Cardiac muscle cell (in vitro differentiated cells and primary cell): ENCODE measurements at places on chromosomes 4 and X.

DNA sequence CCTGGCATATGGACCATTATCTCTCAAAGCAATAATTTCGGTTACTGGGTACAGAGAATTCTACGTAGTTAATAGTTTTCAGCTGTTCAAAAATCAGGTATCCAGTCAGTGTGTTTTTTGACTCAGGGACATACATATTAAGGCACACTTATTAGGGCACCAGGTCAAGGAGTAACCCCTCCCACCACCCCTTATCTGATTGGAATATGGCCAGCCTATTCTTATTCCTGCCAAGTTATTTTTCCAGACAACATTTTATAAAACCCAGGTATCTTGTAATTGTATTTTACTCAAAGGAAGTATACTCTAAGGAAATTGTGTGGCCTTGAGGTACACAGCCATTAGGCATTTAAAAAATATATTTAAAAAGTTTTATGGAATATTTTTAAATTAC lies 4.3 kb downstream of the ZFX start:
- no peak for DNase-seq

DNA sequence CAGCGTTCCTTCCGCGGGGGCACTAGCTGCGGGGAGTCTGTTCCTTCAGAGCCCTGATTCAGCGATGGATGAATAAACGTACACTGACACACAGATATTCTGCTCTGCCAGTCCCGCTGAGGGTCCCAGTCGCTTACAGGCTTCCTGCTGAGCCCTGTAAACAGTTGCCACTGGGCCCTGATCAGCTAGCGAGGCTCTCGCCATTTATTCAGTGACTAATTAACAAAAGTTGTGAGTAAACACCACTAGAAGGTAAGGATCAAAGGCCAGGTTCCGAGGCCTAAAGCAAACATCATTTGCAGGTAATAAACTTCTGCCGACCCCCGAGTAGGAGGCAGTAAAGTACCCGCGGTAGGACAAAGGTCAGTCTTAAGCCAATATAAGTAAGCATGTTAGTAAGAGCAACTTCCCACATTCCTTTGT lies 442.6 kb upstream of the GALNT7 start:
- no peak for DNase-seq

DNA sequence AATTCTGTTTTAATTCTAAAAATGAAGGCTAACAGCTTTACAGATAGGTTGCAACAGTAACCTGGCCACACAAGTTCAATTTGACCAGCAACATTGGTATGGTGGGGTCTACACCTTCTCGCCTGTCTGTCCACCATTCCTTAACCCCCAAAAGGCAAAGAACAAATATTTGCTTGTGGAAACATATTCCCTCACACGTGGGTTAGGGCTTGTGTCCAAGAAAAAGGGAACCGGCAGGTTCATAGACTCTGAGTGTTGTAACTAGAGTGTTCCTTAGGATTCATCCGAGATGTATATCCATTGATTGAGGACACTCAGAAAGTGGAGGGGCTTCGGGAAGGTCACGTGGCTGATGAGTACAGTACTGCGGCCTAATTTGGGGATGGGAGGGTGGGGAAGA lies 54.1 kb downstream of the C4orf51 start:
- no peak for DNase-seq

DNA sequence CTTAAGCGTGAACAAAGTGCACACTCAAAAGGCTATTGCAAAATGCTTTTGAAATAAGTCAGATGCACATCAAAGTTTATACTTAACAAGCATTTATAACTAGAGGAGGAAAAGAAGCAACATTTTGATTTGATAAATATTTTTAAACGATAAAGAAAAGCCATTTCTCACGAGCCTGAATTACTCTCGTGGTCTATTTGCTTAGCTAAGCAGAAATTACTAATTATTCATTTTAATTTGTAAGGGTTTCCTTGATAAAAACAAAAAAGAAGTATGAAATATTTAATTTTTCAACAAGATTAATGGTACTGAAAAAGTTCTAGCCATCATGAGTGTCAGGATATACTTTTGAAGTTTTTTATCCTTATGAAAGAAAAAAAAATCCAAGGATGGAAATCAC lies 78.2 kb downstream of the UNC5C start:
- no peak for DNase-seq

DNA sequence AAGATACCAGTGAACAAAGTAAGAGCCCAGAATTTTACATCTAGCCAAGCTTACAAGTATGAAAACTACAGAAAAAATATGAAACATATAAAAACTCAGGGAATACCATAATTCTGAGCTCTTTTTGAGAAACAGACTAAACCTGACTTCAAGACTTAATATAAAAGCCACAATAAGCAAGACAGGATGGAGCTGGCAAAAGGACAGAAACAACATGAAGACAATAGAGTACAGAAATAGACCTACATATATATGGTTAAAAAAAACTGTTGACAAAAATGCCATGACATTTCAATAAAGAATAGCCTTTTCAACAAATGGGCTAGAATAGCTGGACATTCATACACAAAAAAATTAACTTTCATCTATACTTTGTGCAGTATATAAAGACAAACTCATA lies 49.4 kb downstream of the UBA6 start:
- no peak for DNase-seq
